ENCODE measurements at places on chromosomes 4 and X. TPM values are rescaled to one million over a fixed set of nuclear protein-coding genes. Genes with fewer than 3 reads are reported as not detected.

Gene P2RY8
- 61.3 TPM for total RNA-seq

Gene ATP2B3
- total RNA-seq, result not detected

DNA sequence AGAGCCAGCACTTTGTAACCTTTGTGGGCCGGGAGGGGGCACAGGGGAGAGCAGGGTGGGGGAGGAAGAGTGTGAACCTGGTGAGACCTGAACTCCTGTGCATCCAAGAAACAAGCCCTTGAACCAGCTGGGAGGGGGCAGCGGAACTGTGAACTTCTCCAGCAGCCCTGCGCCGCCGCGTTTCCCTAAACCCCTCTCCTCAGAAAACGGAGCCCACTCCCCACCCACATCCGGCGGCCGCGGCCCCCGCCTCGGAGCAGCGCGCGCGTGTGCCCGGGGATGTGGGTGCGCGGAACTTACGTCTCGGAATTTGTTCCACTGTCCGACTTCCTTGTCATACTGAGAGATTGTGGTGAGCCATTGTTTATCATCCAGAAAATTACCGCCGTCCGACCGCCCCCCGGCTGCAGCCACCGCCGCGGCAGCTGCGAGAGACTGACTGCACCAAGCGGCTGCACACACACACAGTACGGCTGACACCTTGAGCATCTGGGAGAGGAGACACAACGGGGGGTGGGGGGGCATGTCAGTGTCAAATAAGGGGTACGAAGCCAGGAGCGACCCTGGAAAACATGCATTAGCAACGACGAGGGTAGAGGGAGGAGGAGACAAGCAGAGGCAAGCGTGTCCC, 494 bp downstream of the SPOCK3 start:
- no peak for DNase-seq

DNA sequence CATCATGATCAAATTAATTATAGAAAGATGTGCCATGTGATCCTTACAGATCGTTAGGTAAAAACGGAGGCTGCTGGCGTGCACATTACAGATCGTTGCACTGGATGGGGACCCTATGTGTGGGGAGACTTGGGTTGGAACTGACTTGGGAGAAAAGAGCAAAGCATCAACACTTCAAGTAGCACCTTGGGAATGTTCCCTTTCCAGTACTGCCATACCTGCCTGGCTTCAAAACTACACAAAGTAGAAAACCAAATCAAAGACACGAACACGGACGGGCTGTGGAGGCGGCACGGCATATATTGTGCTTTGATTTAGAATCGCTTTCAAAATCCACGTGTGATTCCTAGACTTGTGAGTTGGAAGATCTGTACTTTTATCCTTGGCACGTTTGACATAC, 898 bp downstream of the CMC4 start:
- no peak for DNase-seq

DNA sequence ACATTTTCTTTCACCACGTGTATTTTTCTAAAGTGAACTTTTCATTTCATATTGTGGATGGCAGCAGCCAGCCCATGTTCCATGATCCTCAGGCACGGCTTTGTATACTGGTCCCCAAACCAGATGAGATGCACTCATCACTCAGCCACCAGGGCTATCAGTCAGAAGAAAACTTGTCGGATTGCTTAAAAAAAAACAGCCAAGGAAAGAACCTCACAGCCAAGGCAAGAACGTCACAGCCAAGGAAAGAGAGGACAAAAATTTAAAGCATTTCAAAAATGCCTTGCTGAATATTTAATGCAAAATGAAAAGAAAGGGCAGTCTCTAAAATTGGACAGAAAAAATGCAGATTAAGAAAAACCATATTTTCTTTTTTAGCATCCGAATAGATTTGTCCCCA, 333.3 kb downstream of the PDGFC start:
- no peak for DNase-seq
